ENCODE measurements at places on chromosomes 16 and 17.

- DNase-seq: no peak
Observed at GRCh38 chr16:69133373-69133954, 1.0 kb downstream of the UTP4 start.

DNA sequence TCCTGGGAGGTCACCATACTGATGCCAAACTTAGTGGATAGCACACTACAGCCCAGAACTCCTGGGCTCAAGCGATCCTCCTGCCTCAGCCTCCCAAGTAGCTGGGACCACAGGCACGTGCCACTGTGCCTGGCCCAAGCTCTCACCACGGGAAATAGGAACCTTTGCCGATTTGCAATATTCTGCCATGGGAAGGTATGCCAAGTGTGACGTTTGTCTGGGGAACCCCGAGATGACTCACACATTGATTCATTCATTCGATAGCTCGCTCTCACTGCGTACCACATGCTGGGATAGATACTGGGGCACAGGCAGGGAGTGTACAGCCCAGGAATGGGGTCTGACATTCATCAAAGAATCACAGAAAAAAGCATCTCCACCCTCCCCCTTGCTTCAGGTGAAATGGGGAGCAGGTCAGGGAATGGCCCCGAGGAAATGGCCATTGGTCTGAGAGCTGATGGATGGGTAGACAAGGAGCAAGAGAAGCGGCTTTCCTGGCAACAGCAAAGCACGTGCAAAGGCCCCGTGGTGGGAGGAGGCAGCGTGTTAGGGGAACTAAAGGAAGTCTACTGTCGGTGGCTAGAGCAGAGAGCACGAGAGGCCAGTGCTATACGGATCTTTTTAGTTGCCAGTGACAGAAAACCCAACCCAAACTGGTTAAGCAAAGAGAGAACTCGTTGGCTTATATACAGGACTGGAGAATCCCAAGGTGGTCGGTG lies 44.1 kb downstream of the DNAH17 start:
- no peak for DNase-seq

GRCh38 chr16:77897129-77897437 lies 108.7 kb downstream of the VAT1L start:
- no peak for DNase-seq

DNA sequence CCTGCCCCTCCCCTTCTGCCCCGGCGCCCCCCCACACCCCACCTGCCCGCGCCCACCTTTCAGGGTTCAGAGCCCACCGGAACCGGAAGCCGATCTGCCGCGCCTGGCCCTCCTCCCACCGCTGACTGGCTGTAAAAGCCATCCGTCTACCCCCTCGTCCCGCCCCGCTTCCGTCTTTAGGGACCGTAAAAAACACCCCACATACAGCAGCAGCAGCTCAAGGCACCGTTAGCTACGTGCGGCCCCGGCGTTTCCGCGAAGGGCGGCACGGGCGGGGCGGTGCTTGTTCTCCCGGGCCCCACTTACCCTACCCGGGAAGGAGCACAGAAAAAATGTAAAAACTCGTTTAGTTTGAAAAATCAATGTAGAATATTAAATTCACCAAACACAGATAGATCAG lies at the start of gene MRPL28:
Gene MRPL28 (minus strand): TSS at position 96 of the 400 bp plus-strand sequence. CDS start 320 bp downstream, outside the sequence.
- DNase-seq: peak; percentile 100

GRCh38 chr16:21949713-21950260 lies 3.4 kb upstream of the UQCRC2 start:
- no peak for DNase-seq

DNA sequence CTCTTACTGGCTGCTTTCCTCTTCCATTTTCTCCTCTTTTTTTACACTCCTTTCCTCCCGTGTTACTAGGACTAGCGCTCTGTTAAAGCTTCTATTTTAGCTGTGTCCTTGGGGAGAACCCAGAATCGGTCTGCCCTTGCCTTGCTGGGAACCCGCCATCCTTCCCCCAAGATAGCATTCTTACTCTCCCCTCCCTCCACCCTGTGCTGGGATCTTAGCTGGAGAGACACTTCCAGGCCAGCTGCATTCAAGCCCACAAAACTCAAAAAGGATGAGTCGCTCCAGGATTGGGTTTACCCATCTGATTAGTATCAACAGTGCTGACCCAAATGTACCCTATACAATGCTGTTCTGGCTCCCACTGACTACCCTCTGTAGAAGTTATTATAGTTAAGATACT lies 200.5 kb upstream of the ASIC2 start:
- DNase-seq: no peak

DNA sequence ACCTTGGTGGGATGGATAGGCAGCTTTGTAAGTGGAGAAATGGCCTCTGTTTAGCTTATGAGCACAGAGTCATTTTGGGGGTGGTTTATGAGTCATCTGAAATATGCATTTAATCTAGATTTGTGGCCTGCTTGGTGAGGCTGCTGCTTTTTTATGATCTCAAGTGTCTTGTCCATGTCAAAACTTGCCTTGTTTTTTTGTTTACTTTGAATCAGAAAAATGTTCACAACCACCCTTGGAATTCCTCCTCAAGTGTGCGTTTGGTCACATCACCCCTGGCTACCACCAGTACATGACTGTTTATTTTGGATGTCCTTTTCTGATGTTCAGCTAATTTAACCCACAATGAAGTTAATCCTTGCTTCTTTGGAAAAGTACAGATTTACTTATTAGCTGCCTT lies 64.6 kb downstream of the FTO start:
- no peak for DNase-seq

DNA sequence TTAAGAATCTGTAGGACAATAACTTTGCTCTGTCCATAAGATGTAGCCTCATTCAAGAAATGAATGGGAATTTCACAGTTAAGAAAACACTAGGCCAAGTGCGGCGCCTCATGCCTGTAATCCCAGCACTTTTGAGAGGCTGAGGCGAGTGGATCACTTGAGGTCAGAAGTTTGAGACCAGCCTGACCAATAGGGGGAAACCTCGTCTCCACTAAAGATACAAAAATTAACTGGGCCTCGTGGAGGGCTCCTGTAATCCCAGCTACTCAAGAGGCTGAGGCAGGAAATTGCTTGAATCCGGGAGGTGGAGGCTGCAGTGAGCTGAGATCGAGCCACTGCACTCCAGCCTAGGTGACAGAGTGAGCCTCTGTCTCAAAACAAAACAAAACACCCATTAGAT lies 19.9 kb upstream of the RSL1D1 start:
- DNase-seq: no peak

DNA sequence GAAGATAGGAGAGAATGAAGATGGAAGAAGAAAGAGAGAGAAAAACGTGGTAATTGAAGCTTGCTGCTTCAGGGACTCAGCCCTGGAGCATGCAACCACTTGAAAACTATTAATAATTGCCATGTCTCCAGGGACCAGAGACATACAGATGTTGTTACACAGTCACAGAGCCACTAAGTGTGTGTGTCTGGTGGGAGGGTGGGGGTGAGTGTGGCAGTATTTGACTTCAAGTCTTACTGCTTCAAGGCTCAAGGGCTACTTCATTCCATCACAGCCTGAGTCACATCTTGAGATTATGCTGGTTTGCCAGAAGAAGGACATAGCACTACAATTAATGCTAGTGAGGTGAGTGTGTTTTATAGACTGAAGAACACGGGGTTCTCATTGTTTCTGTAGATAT lies 202.2 kb downstream of the CDH8 start:
- no peak for DNase-seq

GRCh38 chr16:1580256-1580655 lies 31.6 kb downstream of the IFT140 start:
- no peak for DNase-seq

GRCh38 chr17:77365584-77366186 lies 224.9 kb downstream of the SEC14L1 start:
- no peak for DNase-seq

GRCh38 chr16:23920899-23921298 lies 85.1 kb downstream of the PRKCB start:
- no peak for DNase-seq

- no peak for DNase-seq
Observed at GRCh38 chr17:6558276-6558675, 1.9 kb upstream of the PITPNM3 start.

- no peak for DNase-seq
Observed at GRCh38 chr17:75265614-75266315, 4.1 kb downstream of the MRPS7 start.

DNA sequence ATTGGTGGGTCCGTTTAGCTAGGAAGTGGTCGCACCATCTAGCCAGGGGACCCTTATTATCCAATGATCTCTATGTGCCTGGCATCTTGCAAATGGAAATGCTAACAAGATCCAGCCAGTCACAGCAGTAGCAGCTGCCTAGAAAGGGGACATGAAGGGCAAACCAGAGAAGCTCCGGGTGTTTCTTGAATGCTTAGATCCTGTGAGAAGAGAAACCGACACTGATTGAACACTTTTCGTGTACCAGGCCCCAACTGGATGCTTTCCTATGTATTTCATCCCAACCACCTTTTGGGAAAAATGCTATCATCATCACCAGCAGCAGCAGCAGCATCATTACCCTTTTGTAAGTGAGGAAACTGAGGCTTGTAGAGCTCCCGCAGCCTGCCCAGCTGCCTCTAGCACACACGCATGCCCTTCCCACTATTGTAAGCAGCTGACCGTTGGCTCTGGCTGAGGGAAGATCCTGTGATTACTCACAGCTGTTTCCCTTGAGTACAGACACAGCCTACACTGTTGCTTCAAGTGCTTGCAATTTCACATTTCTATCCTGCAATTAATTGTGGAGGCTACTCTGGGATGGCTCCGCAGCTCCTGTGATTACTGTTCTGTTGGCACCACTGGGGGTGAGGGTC lies 180.7 kb upstream of the CACNG5 start:
- no peak for DNase-seq

GRCh38 chr17:56896968-56897359 lies 16.9 kb downstream of the TRIM25 start:
- DNase-seq: no peak

- DNase-seq: no peak
Observed at GRCh38 chr17:3600529-3601205, 8.5 kb downstream of the TRPV1 start.

DNA sequence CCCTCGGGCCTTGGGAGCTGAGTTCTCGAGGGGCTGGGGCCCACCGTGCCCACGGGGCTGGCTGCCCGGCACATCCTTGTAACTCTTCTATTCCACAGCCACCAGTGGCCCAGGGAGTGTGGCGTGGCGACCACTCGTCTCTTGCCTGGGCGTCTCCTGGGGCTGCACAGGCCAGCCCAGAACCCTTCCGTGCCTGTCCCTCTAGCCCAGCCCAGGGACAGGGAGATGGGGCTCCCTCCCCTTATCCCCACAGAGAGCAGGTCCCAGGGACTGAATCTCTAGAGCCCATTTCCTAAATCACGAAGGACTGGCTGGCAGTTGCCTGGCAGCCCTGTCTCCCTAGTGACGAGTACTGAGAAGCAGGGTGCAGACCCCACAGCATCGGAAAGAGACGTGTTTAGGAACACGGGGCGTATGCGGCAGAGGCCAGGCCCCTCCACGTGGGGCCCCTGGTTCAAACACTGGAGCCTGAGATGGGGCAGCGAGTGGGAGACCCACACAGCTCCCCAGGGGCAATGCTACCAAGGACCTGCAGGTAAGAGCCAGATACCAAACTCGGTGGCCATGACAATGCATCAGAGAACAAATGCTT lies 51.0 kb downstream of the TIMM22 start:
- no peak for DNase-seq

- DNase-seq: no peak
Observed at GRCh38 chr17:8474826-8475225, 39.1 kb downstream of the NDEL1 start.

DNA sequence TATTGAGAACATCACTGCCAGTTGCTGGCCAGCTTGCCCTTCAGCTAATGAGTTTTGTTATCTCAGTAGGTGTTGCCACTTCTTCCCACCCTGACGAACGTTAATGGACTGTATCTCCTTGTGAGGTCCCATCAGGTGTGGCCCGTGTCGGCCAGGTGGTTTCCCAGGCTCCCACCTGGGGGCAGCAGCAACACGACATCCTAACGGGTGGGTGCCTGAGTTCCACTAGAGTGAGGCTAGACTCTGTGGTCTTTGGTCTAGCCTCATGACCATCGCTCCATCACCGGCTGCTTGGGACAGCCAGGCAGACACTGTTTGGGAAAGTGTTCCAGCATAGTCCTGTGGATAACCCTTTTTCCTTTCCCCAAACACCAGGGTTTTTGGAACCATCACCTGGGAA lies 45.6 kb upstream of the LCMT1 start:
- no peak for DNase-seq

- no peak for DNase-seq
Observed at GRCh38 chr16:3979070-3979469, 98.6 kb upstream of the CREBBP start.

GRCh38 chr17:77995146-77995852 lies 36.8 kb downstream of the TNRC6C start:
- DNase-seq: no peak

DNA sequence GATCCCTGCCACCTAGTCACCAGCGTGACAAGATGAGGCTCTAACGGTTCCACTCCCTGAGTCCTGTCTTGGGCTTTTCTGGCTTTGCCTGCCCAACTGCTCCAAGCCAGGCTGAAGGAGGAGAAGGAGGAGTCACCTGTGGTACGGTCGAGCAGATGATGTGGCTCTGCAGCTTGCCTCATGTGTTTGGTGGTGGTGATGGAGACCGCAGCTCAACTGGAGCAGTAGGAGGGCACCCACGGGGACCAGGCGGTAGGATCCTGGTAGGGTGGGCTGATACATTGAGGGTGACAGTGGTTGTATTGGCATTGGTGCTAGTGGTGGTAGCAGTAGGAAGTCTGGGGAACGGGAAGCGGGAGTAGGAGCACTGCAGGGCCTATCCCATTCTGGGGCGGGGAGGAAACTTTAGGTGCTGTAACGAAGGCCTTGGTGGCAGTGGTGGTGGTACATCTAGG lies 202.8 kb upstream of the WSB1 start:
- no peak for DNase-seq

- no peak for DNase-seq
Observed at GRCh38 chr17:45333702-45334092, 16.9 kb upstream of the MAP3K14 start.

DNA sequence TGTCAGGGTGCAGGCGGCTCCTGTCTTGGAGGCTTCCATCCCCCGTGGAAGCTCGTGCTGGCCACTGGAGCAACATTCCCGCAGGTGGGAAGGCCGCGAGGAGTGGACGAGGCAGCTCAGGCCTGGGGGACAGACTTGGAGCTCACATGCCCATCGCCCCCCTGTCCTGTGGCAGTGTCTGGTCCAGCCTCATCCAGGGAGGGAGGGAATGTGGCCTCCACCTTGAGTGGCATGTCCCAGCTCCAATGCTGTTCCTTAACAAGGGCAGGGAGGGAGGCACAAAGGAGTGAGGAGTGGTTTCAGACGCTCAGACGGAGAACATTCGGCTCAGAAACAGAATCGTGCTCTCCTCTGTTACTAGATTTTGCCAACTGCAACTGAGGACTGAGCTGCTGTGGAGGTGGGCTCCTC lies 159.4 kb upstream of the CHMP6 start:
- no peak for DNase-seq
